ENCODE measurements at places on chromosomes 12 and 14. TPM values are rescaled to one million over a fixed set of nuclear protein-coding genes. Genes with fewer than 3 reads are reported as not detected.

Gene ERG28
- total RNA-seq: 2.1 TPM

Gene CLEC9A
- 0.90 TPM for total RNA-seq

Gene PIWIL1
- total RNA-seq: not detected

Gene GPR132
- 1.7 TPM for total RNA-seq

Gene SERPINA9
- not detected for total RNA-seq

GRCh38 chr14:52835122-52835903 lies 43.9 kb upstream of the GNPNAT1 start:
- no peak for DNase-seq

DNA sequence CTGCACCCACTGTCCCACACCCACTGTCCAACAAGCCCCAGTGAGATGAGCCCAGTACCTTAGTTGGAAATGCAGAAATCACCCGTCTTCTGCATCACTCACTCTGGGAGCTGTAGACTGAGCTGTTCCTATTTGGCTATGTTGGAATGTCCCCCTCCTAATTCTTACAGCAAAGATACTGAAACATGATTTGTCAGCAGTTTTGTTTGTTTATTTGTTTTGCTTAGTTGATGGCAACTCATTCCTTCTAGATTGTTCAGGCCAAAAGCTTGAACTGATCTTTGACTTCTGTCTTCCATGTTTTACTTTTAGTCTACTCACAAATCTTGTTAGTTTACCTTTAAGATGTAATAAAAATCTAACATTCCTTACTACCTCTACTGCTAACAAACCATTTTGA lies 233.6 kb upstream of the MIS18BP1 start:
- no peak for DNase-seq

DNA sequence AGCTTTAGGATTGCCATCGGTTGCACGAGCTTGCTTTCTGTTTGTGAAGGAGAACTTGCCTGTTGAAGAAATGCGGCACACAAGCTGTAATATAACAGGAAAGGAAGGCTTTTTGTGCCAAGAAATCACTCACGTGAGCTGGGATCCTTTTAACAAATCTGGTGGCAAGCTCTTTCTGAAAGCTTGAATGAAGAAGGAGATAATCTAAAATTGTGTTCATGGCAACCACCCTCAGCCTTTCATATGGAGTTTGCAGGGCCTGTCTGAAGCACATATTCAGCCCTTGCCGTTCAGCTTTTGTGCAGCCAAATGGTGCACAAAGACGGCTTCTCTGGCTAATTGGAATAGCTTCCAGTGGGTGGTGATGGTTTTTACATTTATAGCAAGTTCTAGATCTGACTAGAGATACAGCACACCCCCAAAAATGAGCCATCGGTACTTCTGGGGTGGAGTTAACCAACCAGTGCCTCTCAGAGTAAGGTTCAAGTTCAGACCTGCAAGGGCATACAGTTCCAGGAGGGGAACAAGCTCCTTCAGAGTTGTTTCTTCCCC lies 107.4 kb downstream of the AEBP2 start:
- DNase-seq: no peak

GRCh38 chr12:110860833-110861296 lies 14.1 kb downstream of the CCDC63 start:
- no peak for DNase-seq

DNA sequence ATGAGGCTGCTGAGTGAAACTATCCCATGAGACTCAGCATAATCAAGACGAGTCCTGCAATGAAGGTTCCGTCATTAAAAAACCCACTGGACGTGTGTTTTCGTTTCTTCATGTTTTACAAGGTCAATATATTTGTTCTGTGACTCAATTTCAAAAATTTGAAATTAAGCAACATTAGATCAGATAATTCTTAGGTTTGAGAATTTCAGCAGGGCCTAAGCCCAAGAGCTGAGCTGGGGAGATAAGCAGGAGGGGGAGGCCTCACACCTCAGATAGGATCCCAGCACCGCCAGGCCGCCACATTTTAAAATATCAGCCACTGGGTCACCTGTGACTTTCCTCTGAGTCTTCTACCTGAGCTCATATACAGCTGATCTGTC lies 13.3 kb downstream of the STX2 start:
- no peak for DNase-seq

- no peak for DNase-seq
Measured at GRCh38 chr14:82075566-82075965, 541.9 kb upstream of the SEL1L start.

- no peak for DNase-seq
Measured at GRCh38 chr12:2226641-2227040, 173.9 kb downstream of the CACNA1C start.

All from uterus (tissue), 4 donors.